ENCODE measurements at places on chromosomes 2 and 18.

DNA sequence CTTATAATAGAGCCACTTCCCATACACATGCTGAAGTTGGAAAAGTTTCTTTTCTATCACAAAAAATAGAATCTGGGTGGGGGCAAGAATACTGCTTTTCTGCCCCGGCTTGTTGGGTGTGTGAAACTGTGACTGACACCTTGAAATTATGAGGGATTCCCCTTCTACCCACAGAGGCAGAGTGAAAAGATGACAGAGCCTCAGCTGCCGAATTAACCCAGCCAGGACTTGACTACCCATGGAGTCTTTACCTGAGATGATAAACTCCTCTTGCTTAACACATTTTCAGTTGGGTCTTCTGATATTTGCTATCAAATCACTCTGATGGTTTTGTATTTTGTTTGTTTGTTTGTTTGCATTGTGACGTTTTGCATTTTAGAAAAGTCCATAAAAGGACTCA, 66.0 kb upstream of the PMAIP1 start:
- no peak for DNase-seq

- no peak for DNase-seq
These were observed 122.2 kb upstream of the ZEB2 start for GRCh38 chr2:144642131-144642530.

DNA sequence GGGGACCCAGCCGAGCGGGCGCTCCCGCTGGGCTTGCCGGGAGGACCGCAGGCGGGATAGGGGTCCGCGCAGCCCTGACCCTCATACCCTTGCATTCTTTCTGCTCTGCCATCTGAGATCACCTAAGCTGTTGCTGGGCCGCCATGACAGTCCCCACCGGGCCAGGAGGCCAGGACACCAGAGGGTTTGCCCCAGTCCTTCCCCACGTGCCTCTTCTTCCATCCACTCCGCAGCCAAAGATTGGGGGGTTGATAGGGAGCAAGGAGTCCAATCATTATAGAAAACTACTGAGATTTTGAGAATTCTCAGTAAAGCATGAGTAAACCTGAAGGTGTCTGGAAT, 453 bp upstream of the GRB14 start:
- no peak for DNase-seq

DNA sequence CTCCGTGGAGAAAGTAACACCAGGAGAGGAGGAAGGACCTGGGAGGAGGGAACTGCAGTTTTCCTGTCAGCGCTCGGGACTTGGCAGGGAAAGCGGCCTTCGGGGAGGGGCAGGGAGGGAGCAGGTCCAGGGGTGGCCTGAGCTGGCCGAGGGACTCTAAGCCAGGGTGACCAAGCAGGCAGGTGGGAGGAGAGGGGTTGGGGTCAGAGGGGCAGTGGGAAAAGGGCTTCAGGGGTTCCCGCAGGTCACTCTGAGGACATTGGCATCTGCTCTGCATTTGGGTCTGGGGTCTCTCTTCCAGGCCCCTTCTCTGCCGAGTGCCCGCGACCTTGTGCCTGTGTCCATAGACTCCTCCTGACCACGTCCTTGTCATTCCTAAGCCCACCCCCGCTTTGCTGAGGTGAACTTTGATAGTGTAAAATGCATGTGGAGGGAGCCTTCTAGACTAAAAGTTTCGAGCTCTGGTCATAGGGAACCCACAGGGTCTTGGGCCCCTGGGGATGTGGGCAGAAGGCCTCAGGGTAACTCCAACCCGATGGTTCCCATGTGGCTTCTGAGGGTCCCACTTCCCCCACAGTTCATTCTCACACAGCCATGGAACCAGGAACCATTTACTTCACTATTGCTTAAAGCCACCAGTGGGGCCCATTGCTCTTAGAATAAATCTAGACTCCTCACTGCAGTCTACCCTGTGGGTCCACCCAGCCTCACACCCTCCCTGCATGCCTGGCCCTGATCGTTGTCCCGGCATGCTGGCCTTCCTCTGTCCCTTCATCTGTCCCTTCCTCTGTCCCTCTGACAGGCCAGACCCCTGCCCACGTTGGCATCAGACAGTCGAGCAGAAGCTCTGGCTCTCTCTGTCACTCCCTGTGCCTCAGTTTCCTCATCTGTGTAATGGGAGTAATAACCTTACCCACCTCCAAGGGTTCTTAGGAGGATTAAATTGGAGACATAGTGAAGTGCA, 229.2 kb downstream of the SEPTIN10 start:
- DNase-seq, result no peak

DNA sequence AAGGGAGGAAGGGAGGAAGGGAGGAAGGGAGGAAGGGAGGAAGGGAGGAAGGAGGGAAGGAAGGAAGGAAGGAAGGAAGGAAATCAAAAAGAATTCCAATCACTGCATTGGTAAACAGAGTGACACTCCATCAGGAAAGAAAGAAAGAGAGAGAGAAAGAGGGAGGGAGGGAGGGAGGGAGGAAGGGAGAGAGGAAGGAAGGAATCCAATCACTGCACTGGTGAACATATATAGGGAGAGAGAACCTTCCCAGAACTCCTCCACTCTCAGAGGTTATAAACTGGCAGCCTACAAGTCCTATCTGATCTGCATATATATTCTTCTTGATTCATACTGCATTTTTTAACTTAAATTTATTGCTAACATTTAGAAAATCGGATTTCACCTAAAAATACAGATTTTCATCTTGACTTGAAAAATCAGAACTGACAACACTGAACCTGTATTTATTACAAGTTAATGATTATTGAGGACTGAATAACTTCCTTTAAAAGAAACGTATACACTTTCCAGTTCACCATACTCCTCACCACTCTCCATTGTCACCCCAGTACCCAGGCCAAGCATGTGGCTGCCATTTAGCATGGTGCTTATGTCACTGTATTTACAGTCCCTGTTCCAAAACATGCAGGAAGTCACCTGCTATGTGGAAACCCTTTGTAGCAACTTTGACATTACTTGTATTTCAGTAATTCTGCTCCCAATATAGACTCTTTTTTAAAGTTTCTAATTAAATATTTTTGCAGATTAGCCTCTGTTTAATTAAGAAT, 83.5 kb downstream of the ANTXR1 start:
- DNase-seq, result no peak

- no peak for DNase-seq
These were observed 45.1 kb downstream of the CELF4 start for GRCh38 chr18:37520508-37520907.

DNA sequence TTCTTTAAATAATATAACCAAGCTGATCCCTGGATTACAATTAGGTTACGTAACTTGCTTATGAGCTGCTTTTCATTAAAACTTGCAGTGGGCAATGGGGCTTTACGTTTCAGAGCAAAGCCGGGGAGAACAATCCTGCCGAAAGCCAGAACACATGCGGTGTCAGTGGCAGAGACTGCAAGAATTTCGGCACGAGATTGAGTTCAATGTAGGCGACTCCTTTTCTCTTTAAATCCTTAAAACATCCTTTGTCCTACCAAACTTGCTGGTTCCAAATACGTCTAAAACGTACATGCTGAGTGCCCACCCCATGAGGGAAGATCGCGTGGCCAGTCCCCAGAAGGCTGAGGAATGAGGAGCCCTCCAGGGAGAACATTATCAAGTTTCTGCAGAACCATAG, 36.8 kb upstream of the NCOA1 start:
- DNase-seq, result no peak

- DNase-seq, result no peak
These were observed 21.9 kb downstream of the NEMP2 start for GRCh38 chr2:190512539-190513095.

DNA sequence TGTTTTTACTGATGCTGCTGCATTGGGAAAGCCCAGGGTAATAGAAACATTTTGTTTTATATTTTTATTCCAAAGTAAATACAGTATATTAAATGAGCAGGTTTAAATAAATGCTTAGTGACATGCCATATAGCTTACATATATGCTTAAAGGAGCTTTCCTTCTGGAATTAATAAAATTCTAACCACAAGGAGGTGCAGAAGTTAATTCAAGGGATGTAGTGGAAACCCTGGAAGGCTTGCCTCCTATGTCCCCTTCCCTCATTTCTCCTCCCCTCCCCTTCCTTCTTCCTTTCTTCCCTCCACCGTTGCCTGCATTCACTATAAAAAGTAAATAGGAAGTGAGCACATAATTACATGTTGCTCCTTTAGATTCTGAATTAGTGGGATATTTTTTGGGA, 96.3 kb downstream of the UBE2E3 start:
- DNase-seq, result no peak

DNA sequence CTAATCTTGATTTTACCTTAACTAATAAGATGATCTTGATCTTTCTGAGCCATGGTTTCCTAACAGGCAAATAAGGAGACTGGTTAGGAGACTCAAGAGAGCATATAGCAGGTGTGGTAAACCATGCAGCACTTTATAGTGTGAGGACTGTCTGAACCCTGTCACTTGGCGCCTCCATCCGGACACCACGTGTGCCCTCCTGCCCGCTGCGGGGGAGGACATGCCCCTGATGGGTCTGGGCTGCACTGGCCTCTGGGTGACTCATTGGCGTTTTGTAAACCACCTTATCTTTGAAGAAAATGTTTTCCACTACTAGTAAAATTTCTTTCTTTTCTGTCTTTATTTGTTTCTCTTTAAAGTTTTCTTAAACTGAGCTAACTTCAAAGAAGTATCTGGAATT, 131.1 kb downstream of the FMNL2 start:
- no peak for DNase-seq

DNA sequence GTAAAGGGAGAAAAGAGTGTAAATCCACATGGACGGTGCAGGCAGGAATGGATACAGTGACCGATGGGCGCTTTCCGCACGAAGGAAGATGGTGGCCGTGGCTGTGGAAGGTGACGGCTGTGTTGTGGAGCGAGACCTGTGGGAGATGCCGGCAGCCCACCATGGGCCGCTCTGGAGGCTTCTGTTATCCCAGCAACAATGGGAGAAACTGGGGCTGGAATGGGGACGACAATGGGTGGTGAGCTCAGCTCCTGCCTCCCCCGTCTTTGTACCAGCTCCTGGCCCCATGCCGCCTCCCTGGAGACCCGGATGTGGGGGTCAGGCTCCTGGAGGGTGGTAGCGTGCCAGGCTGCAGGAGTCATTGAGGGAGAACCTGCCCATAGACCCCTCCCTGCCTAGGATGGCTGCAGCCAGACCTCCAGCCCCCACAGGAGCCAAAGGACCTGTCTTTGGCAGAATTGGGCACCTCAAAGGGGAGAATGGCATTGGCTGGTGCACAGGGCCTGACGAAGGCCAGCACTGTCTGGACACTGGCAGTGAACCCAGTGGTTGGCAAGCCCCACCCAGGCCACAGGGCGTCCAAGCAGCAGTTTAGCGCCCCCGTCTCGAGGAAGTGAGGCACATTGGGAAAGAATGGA, 72.6 kb downstream of the SLC66A2 start:
- no peak for DNase-seq

GRCh38 chr2:133586978-133587377, 18.7 kb upstream of the NCKAP5 start:
- DNase-seq, result no peak

DNA sequence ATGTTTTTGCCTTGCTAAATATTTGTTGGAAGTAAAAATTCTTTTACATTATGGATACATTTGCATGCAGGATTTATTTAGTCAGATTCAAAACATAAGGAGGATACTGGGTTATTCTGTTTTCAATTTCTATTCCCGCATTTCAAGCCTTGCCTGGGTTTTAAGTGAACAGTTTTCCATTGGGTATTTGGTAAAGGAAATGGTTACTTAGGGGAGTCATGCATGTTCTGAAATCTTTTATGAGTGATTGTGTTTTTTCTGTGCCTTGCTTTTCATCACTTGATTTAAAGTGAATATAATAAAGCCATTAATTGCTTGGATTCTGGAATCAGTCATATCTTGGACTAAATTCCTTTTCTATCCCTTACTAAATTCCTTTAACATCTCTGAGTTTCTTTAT, 12.0 kb upstream of the SP9 start:
- no peak for DNase-seq

- DNase-seq, result no peak
These were observed 520.0 kb downstream of the SLC4A3 start for GRCh38 chr2:220147161-220148038.

GRCh38 chr2:235262750-235263149, 231.1 kb upstream of the AGAP1 start:
- DNase-seq, result no peak

DNA sequence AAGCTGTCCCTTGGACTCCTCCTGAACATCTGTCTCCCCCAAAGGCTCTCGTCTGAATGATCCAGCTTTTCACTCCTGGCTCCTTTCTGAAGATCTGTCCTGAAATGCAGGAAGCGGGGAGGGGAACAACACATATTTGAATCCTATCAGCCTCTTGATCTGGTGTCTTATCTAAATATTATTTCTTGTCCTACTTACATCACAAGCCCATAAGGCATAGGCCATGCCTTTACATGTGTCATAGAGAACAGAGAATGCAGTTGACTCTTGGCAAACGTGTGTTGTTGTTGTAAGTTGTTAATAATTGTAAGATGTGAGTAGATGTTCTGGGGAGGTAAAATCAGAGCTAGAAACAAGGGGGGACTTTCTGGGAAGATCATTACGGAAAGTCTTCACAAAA, 57.4 kb downstream of the GATA6 start:
- no peak for DNase-seq

- DNase-seq, result no peak
These were observed 231.7 kb downstream of the PARD3B start for GRCh38 chr2:204776781-204777559.

GRCh38 chr18:63236406-63236805, 83.2 kb downstream of the BCL2 start:
- DNase-seq, result no peak

Measured in stimulated activated CD4-positive, alpha-beta T cell treated with anti-CD3 and anti-CD28 coated beads, Interleukin-2, amount 100 ng/mL, for 4 hours (primary cell).